ENCODE measurements at places on chromosomes 3 and 15. TPM values are rescaled to one million over a fixed set of nuclear protein-coding genes. Genes with fewer than 3 reads are reported as not detected.

POPDC2 gene
- 1.4 TPM for polyA plus RNA-seq

CX3CR1 gene
- 0.14 TPM for polyA plus RNA-seq

PRSS50 gene
- 0.06 TPM for polyA plus RNA-seq

CLRN1 gene
- polyA plus RNA-seq = not detected

KIF15 gene
- polyA plus RNA-seq = 4.3 TPM

AHSG gene
- 0.06 TPM for polyA plus RNA-seq

SPG11 gene
- polyA plus RNA-seq = 29.4 TPM

PAQR9 gene
- polyA plus RNA-seq = not detected

KBTBD12 gene
- 0.06 TPM for polyA plus RNA-seq

LRRC34 gene
- polyA plus RNA-seq = 0.27 TPM

CYP1A2 gene
- polyA plus RNA-seq = not detected

NANOGP8 gene
- polyA plus RNA-seq = 0.16 TPM

P3H2 gene
- polyA plus RNA-seq = 4.9 TPM

TMEM158 gene
- 1.7 TPM for polyA plus RNA-seq

CDHR4 gene
- 0.04 TPM for polyA plus RNA-seq

CIB2 gene
- polyA plus RNA-seq = 2.6 TPM

SERPINI2 gene
- polyA plus RNA-seq = 0.20 TPM

SMCO1 gene
- not detected for polyA plus RNA-seq

FGD5 gene
- polyA plus RNA-seq = 1.7 TPM

RASA2 gene
- polyA plus RNA-seq = 4.0 TPM

GOLGA8T gene
- polyA plus RNA-seq = 0.05 TPM

LYZL4 gene
- polyA plus RNA-seq = not detected

SCAANT1 gene
- not detected for polyA plus RNA-seq

KCNAB1 gene
- polyA plus RNA-seq = 0.61 TPM

AMOTL2 gene
- 21.2 TPM for polyA plus RNA-seq

ITIH1 gene
- 0.13 TPM for polyA plus RNA-seq

CCDC39 gene
- 0.04 TPM for polyA plus RNA-seq

LHFPL4 gene
- polyA plus RNA-seq = not detected

SOX14 gene
- 0.10 TPM for polyA plus RNA-seq

FBXO40 gene
- polyA plus RNA-seq = not detected

CPLX3 gene
- 0.48 TPM for polyA plus RNA-seq

CCR2 gene
- 0.24 TPM for polyA plus RNA-seq

TMEM42 gene
- polyA plus RNA-seq = 10.9 TPM

TMEM45A gene
- 9.0 TPM for polyA plus RNA-seq

NMD3 gene
- 13.3 TPM for polyA plus RNA-seq

CELSR3 gene
- 0.36 TPM for polyA plus RNA-seq

PPP1R2 gene
- polyA plus RNA-seq = 21.9 TPM

NOX5 gene
- 0.26 TPM for polyA plus RNA-seq

STRA6 gene
- polyA plus RNA-seq = 0.79 TPM

NEK10 gene
- 0.55 TPM for polyA plus RNA-seq

HACD2 gene
- polyA plus RNA-seq = 12.0 TPM

PAQR5 gene
- 8.5 TPM for polyA plus RNA-seq

MBD4 gene
- 13.4 TPM for polyA plus RNA-seq

ISLR2 gene
- polyA plus RNA-seq = 0.10 TPM

ROPN1 gene
- not detected for polyA plus RNA-seq

CCDC71 gene
- 10.1 TPM for polyA plus RNA-seq

NRROS gene
- 0.77 TPM for polyA plus RNA-seq

RBP2 gene
- polyA plus RNA-seq = 0.43 TPM

TRH gene
- polyA plus RNA-seq = not detected

CCNB2 gene
- polyA plus RNA-seq = 5.9 TPM

TNFSF10 gene
- polyA plus RNA-seq = 45.1 TPM

SLC2A2 gene
- polyA plus RNA-seq = not detected

DAZL gene
- polyA plus RNA-seq = not detected

APOD gene
- 21.6 TPM for polyA plus RNA-seq
